NCI-H1092 (cell line): ENCODE measurements at places on chromosomes 12 and 14.

DNA sequence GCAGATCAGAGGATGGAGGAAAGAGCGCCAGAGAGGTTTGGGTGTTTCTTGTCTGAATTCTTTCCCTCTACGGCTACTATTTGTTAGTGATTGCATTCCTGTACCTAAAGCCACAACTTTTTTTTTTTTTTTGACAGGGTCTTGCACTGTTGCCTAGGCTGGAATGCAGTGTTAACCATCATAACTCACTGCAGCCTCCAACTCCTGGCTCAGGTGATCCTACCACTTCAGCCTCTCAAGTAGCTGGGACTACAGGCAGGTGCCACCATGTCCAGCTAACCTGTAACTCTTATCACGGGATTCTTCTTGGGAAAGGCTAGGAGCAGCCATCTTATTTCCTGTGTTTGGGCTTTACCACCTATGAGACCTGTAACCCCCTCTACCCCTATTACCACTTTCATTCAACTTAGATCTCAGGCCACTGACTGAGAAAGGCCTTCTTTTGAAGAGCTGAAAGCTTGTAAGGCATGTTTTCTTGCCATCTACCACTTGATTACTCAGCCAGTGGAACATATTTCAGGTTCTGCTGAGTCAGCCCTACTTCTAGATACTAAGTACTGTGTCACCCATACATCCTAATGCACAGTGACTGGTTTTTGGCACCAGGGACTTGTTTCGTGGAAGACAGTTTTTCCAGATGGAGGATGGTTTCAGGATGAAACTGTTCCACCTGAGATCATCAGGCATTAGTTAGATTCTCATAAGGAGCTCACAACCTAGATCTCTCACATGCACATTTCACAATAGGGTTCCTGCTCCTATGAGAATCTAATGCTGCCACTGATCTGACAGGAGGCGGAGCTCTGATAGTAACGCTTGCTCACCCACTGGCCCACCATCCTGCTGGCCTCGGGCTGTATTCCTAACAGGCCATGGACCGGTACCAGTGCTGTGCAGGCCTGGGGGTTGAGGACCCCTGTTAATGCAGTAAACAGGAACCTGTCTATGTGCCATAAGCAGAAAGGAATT lies 6.9 kb downstream of the VEZT start:
- no peak for DNase-seq

GRCh38 chr12:131621701-131622421 lies 89.0 kb upstream of the SFSWAP start:
- DNase-seq = no peak

GRCh38 chr14:76421662-76422061 lies 45.7 kb downstream of the ESRRB start:
- DNase-seq = no peak

GRCh38 chr14:97106166-97106565 lies 309.0 kb downstream of the VRK1 start:
- DNase-seq = no peak

GRCh38 chr12:53231921-53232645 lies at the start of gene RARG:
TSS of gene RARG (minus strand) at chr12:53232209. CDS start at chr12:53227545, 4,664 bp downstream.
- no peak for DNase-seq
